Stimulated activated CD4-positive, alpha-beta T cell treated with anti-CD3 and anti-CD28 coated beads, TNF-alpha, amount 100 ng/mL, for 48 hours (primary cell): ENCODE measurements at places on chromosomes 1 and 21.

DNA sequence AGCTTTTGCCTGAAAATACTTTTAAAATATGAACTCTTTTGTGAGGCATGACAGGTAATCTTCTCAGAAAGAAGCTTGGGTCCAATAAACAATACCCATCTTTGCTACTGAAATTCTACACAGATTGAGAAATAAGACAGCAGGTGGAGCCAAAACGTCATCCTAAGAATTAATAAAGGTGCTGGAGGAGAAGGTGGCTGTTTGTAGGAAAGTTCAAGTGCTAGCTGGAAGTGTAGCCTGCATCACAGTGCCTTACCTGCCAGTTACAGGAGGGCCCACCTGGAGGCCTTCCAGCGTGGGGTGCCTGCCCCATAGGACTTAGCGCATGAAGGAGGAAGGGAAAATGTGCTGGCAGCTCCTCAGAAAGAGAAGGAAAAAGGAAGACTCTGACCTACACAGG, 93.7 kb downstream of the TTC3 start:
- no peak for DNase-seq

DNA sequence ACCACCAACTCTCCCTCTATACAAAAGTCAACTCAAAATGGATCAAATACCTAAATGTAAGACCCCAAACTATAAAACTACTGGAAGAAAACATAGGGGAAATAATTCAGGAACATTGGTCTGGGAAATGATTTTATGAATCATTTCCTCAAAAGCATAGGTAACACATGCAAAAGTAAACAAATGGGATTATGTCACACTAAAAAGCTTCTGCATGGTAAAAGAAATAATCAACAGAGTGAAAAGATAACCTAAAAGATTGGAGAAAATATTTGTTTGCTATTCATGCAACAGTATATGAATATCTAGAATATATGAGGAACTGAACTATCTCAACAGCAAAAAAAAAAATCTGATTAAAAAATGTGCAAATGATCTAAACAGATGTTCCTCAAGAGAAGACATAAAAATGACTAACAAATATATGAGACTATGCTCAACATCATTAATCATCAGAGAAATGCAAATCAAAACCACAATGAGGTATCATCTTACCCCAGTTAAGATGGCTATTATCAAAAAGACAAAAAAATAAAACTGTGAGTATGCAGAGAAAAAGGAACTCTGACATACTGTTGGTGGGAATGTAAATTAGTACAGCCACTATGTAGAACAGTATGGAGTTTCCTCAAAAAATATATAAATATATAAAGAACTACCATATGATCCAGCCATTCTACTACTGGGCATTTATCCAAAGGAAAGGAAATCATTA, 47.8 kb downstream of the VCAM1 start:
- no peak for DNase-seq

DNA sequence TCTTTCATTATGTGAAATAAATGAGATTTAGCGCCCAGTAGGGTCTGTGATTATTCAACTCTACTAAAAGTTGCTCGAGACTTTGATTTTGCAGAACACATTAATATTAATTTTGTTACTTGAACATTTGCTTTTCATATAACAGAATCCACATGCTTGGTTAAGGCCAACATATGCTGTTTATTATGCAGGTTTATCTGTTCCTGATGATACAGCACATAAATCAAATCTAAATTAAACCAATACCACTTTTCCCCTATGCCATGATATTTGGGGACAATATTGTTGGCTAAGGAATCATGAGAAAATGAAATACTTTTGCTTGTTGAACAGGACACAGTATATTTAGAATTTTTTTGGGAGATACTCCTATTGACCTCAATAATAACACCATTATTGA, 291.1 kb downstream of the USP25 start:
- no peak for DNase-seq

DNA sequence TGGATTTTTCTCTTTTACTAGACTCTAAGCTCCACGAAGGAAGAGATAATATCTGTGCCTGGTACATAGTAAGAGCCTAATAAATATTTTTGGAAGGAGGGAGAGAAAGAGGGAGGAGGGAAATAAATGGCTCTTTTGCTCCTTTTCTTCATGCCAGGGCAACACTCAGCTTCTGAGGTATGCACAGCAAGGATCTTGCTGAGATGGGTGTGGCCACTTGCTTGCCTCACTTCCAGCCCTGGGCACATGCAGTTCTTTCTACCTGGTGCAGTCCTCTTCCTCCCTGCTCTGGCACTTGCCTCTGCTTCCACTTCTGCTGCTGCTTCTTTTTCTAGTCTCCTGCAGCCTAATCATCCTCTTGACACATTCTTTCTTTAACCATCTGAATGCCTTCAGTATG, 148.1 kb downstream of the FGGY start:
- no peak for DNase-seq

DNA sequence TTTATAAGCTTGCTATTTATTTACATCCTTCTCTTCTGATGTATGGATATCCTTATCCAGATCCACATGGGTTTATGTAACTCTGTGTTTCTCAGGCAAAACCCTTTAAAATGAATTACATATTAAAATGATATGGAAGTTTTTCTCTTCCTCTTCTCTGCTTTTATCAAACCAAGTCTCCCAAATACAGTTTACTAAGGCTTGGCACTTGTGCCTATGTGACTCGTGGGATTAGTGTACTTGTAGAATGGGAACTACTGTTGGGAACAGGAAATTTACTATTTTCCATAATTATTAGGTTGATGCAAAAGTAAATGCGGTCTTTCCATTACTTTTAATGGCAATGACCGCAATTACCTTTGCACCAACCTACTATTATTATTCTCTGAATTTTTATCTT, 14.8 kb downstream of the SIM2 start:
- DNase-seq = no peak

DNA sequence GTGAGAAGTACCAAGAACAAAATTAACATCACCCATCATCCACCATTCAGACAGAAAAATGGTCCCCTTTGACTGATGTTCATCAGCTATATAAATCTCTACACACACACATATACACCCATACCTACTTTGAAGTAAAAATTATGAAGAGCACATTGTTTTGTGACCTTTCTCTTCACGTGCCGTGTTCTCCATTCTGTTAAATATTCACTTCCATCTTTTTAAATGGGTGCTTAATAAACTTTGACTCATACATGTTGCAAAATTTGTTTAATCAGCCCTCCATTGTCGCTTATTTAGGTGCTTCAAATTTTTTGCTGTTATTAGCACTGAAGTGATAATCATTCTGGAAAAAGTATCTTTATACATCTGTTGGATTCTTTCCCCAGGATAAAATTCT, 80.1 kb downstream of the CLIC6 start:
- DNase-seq = no peak

- DNase-seq = no peak
Observed at GRCh38 chr1:21449906-21450305, 10.0 kb downstream of the NBPF3 start.

DNA sequence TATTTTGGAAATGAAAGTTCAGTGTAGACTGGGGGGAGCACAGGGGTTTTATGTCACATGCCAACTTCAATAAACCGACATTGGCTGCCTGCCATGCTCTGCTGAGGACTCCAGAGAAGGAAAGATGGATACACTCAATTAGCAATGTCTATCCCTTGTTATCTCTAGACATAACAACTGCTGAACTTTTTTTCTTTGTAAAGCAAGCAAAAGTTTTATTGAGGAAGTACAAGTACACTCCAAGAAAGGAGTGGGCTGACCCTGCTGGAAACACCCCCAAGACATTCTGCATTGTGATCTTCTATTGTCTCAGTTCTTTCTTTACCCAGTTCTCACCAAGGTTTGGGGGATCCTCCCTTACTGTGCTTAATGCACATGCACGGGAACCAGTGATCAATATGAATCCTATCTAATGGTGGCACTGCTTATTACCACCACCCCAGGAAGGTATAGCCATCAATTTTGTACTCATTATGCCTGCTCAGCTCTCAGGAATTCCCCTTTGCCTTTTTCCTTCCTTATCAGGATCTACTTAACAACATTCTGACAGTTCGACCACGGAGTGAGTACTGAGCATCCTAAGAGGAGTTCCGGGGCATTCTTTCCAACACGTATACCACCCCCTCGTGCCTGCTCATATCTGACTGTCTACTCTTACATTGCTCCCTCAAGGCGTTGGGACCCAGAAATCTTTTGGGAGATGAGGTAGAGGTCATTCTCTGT, 28.7 kb downstream of the SYNJ1 start:
- DNase-seq = no peak

DNA sequence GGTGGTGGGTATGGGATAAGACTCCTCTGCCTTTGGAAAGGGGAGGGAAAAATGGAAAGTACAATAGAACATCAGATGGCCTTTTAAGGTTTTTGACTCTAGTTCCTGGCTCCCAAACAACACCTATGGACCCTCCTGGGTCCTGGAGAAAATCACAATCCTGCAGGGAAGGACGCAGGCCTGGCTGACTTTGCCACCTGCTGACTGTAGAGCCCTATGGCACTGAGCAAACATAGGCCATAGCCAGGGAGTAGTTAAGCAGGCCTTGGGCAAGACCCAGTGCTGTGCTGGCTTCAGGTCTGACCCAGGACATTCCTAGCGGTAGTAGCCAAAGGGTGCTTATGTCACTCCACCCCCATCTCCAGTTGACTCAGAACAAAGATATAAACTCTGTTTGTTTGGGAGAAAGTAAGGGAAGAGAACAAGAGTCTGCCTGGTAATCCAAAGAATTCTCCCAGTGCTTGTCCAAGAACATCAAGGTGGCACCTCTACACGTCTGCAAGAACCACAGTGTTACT, 149.0 kb downstream of the SLC44A5 start:
- no peak for DNase-seq

DNA sequence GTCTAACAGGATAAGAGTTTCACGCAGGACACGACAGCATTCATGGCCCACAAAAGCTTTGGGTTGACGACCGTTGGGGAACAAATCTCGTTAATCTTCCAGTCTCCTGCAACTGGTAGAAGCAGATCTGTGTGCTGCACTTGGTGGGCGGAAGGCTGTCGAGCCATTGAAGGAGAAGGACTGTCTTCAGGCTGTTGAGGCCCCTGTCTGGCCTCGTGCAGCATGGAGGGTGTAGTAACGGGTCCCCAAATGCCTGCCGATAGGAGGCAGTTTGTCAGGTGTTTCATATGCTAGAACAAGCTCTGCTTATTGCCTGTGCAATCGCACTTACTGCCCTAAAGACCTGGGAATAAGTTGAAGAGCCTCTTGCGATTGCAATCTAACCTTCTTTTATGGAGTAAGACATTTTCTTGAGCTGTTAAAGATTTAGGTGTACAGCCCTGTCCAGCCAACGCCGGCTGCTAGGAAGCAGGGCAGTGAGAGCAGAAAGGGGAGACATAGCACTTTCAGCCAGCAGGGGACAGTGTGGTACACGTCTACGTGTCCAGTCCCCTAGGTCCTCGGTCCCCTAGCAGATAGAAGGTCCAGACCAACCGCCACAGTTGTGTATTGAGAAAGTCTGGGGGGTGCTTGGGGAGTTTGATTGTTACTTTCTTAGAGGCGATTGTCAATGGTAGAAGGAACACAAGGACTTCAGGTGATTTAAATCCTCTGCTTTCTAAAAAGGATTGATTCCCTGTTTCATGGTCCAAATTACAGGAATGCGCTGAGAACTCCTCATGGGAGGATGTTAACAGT, 102.3 kb upstream of the TMPRSS2 start:
- peak; percentile 15 for DNase-seq

DNA sequence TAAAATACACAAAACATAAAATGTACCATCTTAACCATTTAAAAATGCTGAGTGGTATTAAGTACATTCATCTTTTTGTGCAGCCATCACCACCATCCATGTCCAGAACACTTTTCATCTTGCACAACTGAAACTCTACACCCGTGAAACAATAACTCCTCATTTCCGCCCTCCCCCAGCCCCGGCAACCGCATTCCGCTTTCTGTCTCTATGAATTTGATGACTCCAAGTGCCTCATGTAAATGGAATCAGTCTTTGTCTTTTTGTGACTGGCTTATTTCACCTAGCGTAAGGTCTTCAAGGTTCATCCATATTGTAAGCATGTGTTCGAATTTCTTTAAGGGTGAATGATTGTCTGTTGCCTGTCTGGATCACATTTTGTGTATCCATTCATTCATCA, 37.2 kb downstream of the SCCPDH start:
- no peak for DNase-seq

- DNase-seq = no peak
Observed at GRCh38 chr1:109904105-109904817, 6.4 kb upstream of the CSF1 start.

DNA sequence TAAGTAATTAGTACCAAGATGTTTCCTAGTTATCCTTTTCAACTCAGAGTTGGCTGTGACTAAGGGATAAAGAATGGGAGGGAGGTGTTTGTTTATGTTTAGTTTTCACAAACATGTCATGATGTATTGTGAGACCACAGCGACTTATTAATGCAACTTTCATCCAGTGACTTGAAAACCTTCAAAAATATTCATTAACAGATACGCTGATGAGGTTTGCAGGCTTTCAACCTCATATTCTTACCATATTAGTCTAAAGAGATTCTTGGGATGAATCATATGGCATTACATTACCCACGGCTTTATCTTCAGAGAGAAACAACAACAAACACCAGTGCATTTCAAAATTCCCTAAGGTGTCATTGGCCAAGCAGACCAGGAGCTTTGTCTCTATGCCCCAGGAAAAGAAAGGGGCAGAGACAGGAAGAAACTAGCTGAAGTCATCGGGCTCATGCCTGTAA, 36.4 kb downstream of the PALMD start:
- DNase-seq = no peak

DNA sequence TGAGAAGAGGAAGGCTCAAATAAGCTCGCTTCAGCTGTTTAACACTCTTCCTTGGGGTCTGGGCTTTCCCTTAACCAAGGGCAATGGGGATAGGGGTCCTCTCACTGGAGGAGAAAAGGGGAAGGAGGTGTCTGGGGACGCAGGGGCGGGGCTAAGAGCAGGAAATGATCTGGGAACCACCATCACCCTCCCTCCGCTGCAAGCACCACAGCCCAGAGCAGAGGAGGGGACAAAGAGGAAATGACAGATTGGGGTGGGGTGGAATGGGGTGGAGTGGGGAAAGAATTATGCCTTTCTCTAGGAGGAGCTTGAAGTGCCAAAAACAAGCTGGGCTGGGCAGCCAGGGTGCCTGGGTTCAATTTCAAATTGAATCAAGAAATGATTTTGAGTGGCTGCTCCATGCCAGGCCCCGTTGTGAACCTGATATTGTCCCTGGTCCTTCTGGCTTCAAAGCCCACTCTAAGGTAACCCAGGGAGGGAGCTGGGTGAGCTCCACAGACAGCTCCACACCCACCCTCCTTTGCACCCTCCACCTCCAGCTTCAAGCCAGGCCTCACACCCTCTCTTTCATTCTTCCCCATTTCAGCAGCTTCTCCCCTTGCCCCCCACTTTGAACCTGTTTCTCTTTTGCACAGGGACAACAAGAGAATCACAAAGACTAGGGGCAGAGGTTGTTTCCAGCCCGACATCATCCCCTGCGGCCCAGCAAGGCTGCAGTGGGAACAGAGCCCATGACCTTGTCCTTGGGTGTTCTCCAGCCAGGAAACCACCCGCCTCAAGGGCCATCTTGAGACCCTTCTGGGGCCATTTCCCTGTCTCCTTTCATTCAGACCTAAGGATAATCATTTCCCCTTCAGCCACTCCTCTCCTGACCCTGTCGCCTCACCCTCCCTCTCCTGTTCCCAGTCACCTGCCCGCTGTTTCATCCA, 1.1 kb downstream of the ARHGAP30 start:
- peak; percentile 74 for DNase-seq

GRCh38 chr1:1883092-1883873, 7.6 kb downstream of the GNB1 start:
- no peak for DNase-seq
